Caudate nucleus (tissue), 63 donors: ENCODE measurements at places on chromosomes 4 and X.

GRCh38 chr4:154781126-154781982, at the start of gene RBM46:
RBM46 (plus strand) TSS chr4:154781272; CDS start chr4:154796753, 15,481 bp downstream.
- no peak for DNase-seq

DNA sequence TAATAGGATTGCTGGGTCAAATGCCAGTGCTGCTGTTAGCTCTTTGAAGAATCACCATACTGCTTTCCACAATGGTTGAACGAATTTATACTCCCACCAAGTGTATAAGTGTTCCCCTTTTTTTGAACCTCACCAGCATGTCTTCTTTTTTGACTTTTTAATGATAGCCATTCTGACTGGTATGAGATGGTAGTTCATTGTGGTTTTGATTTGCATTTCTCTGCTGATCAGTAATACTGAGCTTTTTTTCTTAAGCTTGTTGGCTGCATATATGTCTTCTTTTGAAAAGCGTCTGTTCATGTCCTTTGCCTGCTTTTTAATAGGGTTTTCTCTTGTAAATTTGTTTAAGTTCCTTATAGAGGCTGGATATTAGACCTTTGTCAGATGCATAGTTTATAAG, 14.8 kb downstream of the USP38 start:
- no peak for DNase-seq

DNA sequence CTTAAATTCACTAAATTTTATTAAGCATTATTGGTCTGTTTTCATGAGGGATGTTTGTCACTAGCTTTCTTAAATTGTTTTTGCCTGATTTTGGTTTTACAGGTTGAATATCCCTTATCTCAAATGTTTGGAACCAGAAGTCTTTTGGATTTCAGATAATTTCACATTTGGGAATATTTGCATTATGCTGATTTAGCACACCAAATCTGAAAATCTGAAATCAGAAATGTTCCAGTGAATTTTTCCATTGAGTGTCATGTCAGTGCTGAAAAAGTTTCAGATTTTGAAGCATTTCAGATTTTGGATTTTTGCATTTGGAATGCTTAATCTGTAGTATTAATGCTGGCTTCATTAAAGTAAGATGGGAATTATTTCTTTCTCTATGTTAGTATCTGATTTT, 14.7 kb downstream of the FAM193A start:
- DNase-seq: no peak

DNA sequence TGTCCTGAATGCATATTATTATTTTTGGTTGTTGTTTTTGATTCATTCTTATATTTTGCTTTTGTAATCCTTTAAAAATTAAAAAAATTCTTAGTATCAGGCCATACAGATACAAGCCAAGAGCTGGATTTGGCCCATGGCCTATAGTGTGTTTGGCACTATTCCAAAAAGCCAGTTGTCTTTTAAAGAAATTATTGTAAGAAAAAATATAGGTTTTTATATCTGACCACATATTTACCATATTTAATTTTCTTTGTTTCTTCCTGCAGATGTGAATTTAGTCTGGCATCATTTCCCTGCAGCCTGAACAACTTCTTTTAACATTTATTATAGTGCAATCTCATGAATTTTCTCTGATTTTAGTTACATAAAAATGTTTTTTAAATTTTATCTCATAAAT, 652.8 kb upstream of the NR3C2 start:
- no peak for DNase-seq

DNA sequence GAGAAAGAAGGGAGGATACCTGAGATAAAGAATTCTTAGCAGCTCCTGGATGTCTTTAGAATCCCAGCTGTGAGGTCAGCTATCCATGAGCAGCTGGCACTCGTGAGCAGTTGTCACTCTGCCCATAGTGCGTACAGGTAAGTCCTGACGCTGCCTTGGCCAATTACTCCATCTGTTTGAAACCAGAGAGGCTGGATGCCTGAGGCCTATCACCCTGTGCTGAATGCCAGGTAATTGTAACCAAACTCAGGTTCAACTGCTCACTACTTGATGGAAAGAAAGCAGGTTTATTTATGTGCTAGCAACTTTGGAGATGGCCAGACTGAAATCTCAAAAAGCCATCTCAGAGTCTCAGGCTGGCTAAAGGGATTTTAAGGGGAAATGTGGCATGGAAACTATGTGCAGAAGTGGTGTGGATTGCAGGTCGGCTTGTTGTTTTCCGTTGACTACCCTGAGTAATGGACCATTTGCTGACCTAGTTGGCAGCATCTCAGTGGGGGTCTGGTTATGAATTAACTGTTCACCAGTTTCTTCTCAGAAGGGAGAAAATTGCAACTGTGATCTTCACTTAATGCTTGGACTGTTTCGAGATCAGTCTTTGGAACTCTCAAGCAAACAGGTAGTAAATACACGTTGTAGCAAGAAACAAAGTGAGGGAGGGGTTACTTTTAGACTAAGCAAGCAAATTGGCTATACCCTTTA, 1614.0 kb upstream of the PCDH10 start:
- DNase-seq: no peak

DNA sequence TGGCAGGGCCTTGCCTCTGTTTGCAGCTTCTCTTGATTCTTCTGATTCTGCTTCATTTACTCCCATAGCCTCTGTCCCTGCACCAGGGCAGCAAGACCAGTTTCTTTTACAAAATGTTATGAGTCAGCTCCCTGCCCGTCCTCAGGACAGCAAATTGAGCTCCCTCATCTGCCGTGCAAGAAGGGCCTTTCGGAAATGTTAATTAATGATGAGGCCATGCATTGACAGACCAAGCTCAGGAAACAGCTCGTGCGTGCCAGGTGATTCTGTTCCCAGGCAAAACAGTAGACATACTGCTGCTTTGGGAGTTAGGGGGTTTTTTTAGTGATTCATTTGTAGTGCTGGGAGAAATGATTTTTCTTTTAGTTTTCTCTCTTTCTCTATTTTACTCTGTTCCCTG, 231.7 kb downstream of the FBXW7 start:
- DNase-seq: no peak

- DNase-seq: no peak
Measured at GRCh38 chrX:68492583-68492982, 6.3 kb upstream of the YIPF6 start.

GRCh38 chrX:129701624-129702069, 37.1 kb upstream of the XPNPEP2 start:
- DNase-seq: peak; percentile 31

DNA sequence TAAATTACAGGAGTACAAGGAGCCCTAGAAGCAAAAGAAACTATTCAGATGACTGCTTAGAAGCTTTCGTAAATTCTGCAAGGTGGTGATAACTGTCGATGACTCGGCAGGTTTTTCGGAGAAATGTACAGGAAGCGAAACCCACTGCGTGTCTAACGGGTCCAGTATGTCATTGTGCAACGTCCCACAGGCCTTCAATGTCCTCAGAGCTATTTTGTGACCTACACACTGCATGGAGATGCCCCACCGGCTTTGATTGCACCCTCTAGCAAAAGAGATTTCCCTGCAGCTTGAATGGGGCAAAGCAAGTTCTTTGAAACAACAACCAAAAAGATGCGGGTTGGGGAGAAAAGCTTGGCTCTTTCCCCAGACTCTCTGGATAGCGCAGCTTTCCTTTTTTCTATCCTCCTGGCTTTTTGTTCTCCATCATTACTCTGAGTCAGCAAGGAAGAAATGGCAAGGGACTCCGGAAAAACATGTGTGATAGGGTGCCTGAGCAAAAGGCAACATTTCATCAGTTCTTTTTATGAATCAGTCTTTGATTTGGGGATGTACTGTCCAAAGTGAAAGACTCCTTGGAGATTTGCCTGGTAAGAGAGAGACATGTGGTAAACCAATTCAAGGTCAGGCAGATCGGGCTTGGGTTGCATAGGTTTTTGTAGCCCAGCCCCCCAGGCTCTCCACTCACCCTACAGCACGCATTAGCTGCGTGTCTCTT, 112.0 kb upstream of the TBL1X start:
- DNase-seq: no peak

GRCh38 chr4:100414016-100414790, 103.6 kb downstream of the EMCN start:
- DNase-seq: no peak

DNA sequence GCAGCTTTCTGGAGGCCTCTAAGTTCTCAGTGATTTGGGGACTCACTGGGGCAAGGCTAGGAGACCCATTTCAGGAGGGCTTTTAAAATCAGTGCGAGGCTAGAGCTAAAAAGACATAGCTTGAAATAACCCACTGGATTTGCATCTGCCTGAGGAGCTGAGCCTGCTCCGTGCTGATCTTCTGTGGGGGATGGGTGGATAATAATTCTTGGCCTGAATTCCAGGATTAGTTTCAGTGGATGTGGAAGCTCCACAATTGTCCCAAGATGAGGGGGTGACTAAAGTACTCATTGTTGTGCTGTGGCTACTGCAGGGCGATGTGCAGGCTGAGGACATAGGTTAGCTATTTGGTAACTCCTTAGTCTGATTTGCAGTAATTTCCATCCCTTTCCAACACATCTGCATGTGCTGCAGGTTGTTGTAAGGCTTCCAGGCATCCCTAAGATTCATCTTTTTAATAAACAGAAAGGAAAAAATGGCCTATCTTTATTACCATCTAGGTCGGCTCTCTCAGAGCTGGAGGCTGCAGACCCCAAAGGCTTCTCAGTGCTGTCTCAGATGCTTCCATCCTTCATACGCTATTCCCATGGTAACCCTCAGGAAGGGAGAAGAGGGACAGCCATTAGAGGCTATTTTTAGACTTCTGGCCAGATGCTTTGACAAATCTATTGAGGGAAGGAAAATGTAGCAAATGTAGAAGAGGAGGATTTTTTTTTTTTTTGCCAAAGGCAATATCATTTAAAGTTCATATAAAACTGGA, 63.4 kb downstream of the GRXCR1 start:
- DNase-seq: no peak

- no peak for DNase-seq
Measured at GRCh38 chr4:163818673-163819072, 324.2 kb downstream of the TMA16 start.

GRCh38 chr4:7309636-7310390, 117.5 kb downstream of the SORCS2 start:
- DNase-seq: no peak

DNA sequence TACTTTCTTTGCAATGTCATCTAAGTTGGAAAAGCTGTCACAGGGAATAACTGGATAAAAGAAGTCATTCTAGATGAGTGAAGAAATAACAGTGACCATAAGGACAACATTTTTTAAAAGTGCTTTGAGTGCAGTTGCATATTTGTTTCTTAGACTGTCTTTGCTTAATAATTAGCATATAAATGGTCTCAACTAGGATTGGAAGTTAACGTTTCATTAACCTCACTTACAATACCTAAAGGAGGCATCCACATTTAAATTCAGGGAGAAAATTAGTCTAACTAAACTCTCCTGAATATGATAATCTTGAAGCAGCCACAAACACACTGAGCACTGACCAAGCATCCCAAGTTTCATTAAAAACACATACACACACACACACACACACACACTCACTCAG, 780.7 kb downstream of the PCDH18 start:
- no peak for DNase-seq

- no peak for DNase-seq
Measured at GRCh38 chrX:14590693-14591424, 61.5 kb downstream of the GLRA2 start.

DNA sequence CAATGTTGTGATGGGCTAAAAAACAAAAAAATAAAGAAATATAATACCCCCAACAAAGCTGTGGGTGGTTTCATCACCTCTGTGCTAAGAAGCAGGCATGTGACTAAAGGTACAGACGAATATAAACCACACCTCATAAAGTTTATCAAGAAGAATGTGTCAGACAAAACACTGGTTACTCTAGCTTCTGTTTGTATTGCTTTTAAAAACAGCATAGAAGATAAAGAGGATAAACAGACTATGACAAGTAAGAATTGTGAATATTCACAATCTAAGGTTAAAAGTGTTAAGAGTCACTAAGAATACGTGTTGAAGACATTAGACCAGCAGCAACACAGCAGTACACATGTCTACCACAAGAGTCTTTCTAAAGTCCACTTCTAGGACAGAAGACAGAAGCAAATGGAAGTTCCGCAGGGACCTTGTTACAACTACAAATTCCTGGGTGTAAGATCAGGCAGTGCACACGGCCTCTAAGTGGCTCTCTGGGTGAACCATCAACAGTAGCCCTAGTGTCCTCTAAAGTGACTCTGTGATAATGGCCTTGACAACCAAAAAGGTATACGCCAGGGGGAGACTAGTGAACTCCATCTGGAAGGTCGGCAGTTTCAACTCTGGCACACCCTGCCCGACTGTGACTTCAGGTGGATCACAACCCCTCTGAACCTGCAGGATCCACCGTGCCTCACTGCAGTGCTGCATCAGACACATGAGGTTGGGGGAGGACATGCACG, 8.3 kb upstream of the FGFBP2 start:
- DNase-seq: no peak

- no peak for DNase-seq
Measured at GRCh38 chr4:102642631-102643298, 118.0 kb downstream of the MANBA start.

- DNase-seq: no peak
Measured at GRCh38 chr4:66160606-66161005, 490.3 kb upstream of the EPHA5 start.

GRCh38 chrX:42996861-42997260, 218.9 kb upstream of the PPP1R2C start:
- no peak for DNase-seq

DNA sequence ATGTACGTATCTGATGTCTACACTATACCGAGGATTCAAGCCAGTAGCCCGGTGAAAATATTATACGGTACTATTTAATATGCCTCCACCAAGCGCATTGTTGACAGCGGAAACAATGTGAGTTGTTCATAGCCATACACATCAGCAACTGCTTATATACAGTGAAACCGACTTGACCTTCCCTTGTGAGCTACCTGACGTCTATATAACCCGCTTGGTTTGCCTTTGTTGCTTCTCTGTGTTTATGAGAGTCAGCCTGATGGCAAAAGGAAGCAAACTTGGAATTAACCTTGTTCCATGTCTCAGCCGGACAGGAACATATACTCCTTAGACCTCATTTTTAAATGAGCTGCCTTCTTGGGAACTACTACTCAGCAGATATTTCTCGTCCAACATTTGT, 211.8 kb downstream of the DCTD start:
- no peak for DNase-seq

DNA sequence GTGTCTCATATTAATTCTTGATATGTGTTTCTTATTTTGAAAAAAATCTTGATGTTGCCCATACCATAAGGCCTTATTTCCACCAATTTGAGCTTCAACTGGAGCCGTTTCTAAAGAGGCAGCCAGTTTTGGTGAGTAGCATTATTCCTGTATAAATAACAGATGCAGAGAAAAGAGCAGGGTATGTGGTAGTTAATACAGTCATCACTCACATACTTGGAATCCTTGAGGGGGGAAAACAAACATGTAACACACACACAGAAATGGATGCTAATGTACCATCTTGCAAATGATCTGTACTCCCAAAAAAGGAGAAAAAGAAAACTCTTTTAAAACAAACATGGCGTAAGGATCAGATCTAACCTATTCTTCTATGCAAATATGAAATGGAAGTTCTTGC, 389.7 kb downstream of the GPM6A start:
- no peak for DNase-seq
